Stimulated activated CD4-positive, alpha-beta T cell treated with anti-CD3 and anti-CD28 coated beads, Interleukin-2, amount 100 ng/mL, for 24 hours (primary cell): ENCODE measurements at places on chromosomes 1 and 21.

GRCh38 chr1:194114288-194114687 lies 927.9 kb upstream of the B3GALT2 start:
- DNase-seq, result no peak

DNA sequence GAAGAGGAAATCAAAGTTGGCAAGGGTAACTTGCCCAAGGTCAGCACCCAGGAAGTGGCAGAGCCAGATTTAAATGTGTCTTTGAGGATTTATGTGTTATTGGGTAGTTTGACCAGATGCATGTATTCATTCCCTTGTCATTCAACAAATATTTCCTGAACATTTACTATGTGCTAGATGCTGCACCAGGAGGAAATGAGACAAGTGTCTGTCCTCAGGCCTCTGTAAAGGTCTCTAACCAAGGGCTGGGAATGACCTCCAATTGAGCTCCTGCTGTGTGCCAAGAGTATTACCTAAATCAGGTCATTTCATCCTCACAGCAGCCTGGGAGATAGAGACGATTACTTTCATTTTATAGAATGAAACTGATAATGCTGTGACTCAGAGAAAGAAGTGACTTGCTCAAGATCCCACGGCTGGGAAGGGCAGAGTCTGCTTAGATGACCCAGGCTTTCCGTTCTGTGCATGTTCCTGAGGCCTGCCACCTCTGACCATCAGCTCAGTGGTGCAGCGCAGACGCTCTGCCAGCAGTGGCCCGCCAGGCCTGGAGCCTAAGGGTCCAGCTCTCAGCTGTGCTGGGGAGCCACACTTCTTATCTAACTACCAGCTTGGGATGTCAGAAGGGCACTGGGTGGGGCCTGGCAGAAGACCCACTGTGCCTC lies 3.5 kb upstream of the TTC22 start:
- peak; percentile 41 for DNase-seq

DNA sequence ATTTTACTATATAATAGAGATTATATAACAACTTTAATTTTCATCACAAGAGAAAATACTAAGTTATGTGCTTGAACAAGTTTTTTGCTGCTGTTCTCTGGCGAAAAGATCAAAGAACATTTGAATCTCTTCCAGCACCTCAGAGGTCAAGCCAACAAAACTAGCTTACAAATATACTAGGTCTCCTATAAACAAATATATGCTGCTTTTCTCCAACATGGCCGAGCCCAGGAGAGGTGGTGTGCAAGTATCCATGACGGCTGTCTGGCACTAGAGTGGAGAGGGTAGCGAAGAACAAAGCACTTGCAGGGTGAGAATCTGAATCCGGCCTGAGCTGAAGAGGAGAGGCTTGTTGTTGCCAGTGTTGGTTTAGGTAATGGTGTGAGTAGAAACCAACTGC lies 7.5 kb upstream of the FMO3 start:
- DNase-seq, result no peak

DNA sequence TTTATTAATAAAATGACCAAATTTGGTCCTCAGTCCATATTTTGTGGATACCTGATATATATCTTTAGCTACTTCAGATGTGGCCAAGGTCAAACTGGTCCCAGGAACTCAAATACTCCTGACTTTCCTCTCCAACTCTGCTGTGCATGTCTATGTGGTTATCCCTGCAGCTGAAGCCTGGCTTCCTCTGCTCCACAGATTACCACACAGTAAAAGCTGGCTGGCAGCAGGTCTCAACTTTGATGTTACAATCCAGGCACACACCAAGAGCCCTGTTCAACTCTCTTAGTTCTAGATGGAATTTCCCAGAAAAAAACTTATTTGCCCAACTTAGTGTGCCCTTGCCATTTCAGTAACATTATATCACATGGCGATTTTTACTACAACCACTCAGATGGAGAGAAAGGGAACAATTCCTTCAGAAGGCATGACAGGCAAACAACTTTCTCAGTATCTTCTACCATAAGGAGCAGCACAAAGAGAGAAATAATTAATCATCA lies 479.5 kb downstream of the PLPP3 start:
- DNase-seq, result no peak

DNA sequence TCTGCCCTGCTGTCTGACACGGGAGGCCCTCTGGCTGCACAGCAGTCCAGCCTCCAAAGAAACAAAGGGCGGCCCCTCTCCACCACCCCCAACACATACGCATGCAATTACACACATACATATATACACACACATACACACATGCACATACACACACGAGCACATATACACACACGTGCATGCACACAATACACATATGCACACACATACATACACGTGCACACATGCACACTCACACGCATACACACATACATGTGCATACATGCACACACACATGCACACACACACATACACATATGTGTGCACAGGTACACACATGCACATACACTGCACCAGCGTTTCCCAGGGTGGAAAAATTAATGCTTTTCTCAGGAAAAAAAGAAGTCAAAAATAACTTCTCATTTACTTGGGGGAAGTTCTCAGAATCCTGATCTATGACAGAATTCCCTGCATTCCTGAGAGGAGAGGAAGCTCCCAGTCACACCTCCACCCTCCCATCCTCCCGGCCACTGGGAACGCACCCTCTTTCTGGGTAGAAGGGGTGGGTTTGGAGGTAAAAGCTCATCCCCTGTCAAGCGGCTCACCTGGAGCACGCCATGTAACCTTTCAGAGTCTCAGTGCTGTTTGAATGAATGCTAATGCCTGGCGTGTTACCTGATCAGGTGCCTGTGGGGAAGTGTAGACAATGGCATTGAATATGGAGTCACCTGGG lies 33.1 kb upstream of the KLHDC7A start:
- DNase-seq, result no peak

DNA sequence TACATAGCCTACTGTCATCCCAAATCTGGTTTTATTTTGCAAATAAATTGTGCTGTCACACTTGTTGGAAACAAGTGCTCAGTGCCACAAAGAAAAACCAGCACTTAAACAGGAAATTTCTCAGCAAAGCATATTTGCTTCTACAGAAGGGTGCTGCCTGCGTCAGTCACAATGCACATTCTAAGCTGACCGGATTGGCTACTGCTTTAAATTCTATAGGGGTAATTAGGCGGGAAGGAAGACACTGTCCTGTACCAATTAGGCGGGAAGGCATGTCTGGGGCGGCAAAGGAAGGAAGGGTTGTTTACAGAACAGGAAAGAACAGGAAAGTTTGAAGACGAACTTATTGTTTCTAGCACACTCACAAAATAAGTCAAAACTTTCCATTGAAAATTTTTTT lies 2.8 kb downstream of the IFI16 start:
- DNase-seq, result peak; percentile 64

DNA sequence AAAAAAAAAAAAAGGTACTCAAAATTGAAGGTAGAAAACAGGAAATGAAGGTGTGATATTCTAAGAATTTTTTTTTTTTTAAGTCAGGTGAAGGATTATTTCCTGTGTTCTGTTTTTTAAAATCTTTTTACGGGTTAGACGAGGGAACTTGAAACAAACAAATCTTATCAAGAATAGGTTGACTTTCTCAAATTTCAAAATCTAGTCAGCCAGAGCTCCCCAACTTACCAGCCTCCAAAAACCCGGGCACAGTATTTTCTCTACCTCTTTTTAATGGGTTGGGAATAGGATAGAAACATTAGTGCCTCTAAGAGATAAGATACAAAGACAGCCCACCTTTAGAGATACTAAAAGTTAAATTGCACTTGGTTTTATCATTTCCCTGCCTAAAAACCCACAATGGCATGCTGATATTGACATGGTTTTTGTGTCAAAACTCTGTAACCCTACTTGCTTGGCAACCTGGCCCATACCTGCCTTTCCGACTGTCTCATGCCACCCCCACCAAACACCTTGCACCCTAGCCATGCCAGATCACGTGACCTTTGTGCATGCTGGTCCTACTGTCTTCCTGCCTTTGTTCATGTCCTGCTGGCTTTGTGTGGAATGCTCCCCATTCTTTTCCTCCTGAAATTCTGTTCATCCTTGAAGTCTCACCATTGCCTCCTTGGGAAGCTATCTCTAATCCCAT lies 4.2 kb downstream of the RCAN3 start:
- peak; percentile 39 for DNase-seq

DNA sequence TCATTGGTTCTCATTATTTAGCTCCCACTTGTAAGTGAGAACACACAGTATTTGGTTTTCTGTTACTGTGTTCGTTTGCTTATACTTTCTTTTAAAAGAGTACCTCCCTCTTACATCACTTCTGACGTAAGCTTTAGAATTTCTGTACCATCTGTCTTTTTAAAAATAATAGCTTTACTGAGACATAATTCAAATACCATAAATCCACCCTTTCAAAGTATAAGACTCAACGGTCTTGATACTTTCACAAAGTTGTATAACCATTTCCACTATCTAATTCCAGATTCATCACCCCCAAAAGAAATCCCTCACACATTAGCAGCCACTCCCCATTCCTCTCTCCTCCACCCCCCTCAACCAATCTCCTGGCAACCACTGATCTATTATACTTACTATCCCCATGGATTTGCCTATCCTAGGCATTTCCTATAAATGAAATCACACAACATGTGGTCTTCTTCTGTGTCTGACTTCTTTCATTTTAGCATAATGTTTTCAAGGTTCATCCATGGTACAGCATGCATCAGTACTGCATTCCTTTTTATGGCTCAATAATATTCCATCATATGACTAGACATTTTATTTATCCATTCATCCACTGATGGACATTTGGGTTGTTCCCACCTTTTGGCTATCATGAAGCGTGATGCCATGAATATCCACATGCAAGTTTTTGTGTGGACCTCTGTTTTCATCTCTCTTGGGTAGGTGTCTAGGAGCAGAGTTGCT lies 104.7 kb downstream of the HLCS start:
- DNase-seq, result no peak

DNA sequence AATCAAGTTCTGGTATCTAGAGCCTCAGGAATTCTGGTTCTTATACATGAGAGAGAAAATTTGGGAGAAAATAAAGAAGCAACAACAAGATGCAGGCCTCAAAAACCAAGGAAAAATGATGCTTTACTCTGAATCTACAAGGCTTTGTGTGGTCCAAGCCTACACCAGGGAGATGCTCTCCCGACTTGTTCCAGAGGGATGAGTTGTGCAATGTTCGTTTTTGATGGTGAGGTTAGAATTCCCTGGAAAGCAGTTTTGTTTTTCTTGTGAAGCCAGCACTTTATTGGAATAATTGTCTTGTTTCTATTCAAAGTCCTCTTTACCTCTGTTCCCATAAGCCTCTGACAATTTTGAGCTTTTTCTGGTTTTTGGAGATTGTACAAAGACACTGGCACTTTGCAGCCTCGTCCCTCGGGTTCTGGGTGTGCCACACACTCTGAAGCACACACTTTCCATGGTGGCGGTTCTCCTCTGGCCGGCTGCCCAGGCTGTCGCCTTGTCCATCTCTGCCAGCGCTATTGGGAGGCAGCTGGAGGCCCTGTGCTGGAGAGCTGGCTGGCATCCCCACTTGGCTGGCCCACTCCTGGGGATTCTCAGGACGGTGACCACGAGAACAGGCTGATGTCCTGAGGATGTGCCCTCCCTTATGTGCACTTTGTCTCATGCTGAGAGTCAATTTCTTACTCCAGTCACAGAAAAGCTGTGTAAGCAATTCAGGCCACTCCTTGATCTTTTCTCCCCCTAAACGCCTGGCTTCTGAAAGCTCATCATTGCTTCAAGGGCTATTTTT lies 70.2 kb downstream of the EDEM3 start:
- DNase-seq, result no peak
